Adrenal gland (tissue), 19 donors: ENCODE measurements at places on chromosomes 11 and 22. TPM values are rescaled to one million over a fixed set of nuclear protein-coding genes. Genes with fewer than 3 reads are reported as not detected.

OR56A1 gene
- not detected for total RNA-seq

GRCh38 chr11:82775736-82776346 is 42.2 kb upstream of the FAM181B start:
- peak; percentile 47 for DNase-seq

DNA sequence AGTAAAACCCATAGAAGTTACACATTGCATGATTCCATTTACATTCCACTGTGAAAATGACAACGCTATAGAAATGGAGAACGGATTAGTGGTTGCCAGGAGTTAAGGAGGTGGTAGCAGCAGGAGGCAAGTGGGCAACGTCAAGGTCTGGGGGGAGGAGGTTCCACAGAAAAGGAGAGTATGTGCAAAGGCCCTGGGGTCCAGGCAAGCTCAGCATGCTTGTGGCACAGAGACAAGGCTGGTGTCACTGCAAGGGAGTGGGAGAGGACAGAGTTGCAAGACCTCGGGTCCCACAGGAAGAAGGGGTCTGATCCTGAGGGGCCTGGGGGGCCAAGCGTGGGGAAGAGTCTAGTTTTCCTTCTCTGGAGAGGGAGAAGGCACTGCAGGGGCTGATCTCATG is 240.8 kb downstream of the MN1 start:
- DNase-seq = no peak

GRCh38 chr11:20221566-20221965 is 61.3 kb upstream of the DBX1 start:
- no peak for DNase-seq

GRCh38 chr11:25441421-25441820 is 890.5 kb upstream of the ANO3 start:
- no peak for DNase-seq

- no peak for DNase-seq
Measured at GRCh38 chr22:49749227-49749626, 78.4 kb downstream of the BRD1 start.

- DNase-seq = no peak
Measured at GRCh38 chr22:49201046-49201970, 626.4 kb downstream of the BRD1 start.

GRCh38 chr11:124586238-124586860 is 16.6 kb downstream of the OR8A1 start:
- peak; percentile 74 for DNase-seq

- no peak for DNase-seq
Measured at GRCh38 chr22:38467438-38467903, 425 bp upstream of the KDELR3 start.
